ENCODE measurements at places on chromosomes 16 and 17. TPM values are rescaled to one million over a fixed set of nuclear protein-coding genes. Genes with fewer than 3 reads are reported as not detected.

DNA sequence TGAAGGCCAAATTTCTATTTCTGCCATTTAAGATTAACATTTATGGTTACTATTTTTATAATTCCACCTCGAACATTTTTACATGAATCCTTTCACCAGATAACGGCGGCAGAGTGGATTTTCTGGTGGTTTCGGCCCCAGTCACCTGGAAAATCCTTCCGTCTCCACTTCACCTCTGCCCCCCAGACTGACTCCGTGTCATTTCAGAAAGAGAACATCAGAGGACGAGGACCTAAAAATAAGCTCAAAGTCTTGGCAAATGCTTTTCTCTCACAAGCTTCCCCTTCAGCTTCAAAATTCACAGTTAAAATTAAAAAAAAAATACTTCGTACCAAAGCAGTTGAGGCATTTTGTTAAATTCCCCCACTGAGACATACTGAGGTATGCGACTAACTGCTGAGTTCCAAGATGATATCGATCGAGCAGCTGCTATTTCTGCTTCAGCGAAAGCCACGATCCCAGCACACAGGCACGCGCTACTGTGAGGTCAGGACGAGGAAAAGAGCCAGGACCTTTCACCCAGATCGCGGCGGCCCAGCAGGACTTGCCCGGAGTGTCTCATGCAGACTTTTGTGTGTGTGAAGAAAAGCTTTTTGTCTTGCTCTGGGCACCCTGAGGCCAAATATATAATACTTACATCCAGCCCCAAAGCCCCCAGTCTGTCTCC, 36.8 kb downstream of the ASPA start:
- no peak for DNase-seq

- no peak for DNase-seq
Observed at GRCh38 chr16:81431554-81432353, 12.9 kb upstream of the CMIP start.

DNA sequence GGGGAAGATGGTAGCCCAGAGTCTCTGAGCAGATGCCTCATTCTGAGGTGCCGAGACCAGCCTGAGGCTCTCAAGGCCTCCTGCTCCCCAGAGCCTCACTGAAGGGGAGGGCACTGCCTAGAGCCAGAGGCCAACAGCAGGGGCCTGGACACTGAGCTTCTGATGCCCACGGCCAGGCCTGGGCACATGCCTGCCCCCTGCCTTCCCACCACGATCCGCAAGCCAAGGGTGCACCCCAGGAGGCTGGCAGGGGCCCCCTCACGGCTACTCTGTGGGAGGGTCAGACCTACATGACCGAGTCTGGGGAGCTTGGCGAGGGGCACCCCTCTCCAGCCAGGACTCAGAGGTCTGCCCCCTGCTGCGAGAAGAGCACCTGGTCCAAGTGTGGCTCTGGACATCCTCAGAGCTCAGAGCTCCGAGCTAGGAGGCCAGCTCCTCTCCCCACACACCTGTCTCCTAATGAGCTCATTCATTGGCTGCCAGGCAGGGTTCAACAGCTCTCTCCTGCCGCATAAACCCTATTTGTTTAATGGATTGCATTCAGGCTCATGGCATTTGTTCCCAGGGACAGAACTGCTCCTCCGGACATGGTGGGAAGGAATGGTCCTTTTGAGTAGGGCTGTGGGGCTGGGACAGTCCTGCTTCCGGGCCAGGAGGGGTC, 13.9 kb downstream of the OTOP3 start:
- no peak for DNase-seq

GRCh38 chr17:35048685-35049379, 14.7 kb downstream of the RFFL start:
- no peak for DNase-seq

PRSS8 gene
- total RNA-seq, result 39.2 TPM

DNA sequence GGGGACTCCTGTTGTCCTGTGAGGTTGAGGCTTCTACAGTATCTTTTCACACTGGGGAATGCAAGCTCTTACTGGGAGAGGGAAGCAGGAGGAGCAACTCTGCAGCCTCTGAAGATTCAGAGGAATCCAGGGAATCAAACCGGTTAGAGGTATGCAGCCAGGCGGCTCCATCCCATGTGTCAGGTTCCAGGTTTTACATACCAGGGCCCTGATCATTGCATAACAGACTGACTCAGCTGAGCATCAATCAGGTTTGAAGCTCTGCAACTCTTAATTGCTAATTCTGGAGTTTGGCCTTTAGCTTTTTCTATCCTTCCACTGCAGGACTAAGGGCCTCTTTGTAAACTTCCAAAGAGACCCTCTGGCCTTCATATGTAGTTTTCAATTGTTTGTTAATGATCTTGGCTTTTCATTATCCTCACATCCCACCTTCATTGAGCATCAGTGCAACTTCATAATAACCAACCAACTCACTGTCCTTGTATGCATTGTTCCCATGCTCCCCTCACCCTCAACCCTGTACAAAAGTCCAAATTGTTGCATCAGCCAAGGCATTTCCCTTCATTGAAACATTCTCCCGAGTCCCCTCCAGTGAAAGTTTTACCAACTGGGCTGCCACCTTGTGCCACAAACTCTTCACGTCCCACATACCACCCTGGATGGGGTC, 59.7 kb upstream of the DHX40 start:
- no peak for DNase-seq

GRCh38 chr16:14219983-14220382, 148.9 kb downstream of the MRTFB start:
- no peak for DNase-seq

NPIPB13 gene
- total RNA-seq, result not detected

PRAC2 gene
- total RNA-seq, result not detected

DNA sequence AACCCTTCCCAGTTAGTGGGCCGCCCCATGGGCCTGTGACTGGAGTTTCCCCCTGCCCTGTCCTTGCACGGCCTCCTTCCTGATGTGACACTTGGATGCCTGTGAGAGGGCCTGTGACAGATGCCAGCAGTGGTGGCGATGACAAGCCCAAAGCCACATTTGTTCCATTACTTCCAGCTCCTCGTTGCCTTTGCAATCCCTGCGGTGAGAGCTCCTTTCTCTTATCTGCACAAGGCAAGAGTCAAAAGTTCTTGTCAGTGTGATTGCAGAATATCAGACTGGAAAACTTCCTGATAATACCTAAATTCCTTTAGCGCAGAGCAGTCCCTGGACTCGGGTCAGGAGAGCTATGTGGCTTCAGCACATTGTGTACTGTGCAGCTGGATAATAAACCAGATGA, 54.4 kb upstream of the ARHGAP44 start:
- no peak for DNase-seq

KREMEN2 gene
- total RNA-seq, result not detected

OTOP2 gene
- total RNA-seq, result 1.4 TPM

KCNH4 gene
- under 0.01 TPM for total RNA-seq

DNA sequence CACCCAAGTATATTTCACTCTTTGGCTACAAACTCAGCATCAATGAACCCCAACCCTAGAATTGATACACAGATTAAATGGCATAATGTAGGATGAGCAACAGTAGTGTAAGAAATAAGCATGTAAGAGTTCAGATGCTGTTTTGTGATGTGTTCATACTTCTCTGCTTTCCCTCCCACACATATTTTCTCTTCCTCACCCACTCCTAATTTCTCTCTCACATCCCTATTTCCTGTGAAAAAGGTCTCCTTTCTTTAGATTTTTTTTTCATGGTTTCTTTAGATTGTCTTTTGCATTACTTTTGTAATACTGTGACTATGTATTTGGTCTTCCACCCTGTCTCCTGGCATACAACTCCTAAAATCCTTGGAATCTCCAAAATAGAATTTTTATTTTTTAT, 21.7 kb downstream of the CREBBP start:
- no peak for DNase-seq

- DNase-seq, result no peak
Observed at GRCh38 chr16:54503856-54504219, 217.3 kb upstream of the IRX3 start.

CDH5 gene
- 21.6 TPM for total RNA-seq

GRCh38 chr16:55901566-55902217, 26.5 kb upstream of the CES5A start:
- DNase-seq, result no peak

GRCh38 chr16:51166091-51166490, 15.0 kb upstream of the SALL1 start:
- no peak for DNase-seq

DBNDD1 gene
- total RNA-seq, result 29.2 TPM

- no peak for DNase-seq
Observed at GRCh38 chr16:4384509-4384942, 12.9 kb downstream of the VASN start.

HOXB9 gene
- not detected for total RNA-seq

DNA sequence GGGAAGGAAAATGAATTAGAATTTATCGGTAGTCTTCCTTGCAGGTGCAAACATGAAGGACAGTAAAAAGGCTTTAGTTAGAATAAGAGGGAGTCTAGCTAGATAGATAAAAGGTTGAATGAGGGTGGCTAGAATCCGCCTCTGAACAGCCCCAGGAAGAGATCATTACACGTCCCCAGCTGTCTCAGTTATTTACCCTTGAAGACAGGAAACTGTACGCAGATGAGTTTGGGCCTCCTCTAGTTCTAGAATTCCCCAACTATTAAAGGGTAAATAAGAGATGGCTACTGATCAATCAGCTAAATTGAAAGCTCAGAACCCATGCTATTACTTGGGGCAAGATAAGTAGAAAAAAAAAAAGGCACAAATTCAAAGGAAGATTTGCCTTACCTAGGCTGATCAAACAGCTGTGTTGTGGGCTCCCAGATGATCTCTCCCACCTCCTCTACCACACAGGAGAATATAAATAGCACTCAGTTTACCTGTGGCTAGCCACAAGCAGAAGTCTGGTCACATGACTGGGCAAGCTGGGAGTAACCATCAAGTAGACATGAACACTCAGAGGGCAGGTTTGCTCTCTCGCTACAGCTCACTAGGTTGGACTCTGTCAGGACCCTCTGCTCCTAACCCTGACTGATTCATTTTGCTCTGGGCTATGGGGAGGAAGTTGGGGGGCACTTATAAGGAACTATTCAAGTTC, 17.0 kb downstream of the FAM117A start:
- no peak for DNase-seq

DNA sequence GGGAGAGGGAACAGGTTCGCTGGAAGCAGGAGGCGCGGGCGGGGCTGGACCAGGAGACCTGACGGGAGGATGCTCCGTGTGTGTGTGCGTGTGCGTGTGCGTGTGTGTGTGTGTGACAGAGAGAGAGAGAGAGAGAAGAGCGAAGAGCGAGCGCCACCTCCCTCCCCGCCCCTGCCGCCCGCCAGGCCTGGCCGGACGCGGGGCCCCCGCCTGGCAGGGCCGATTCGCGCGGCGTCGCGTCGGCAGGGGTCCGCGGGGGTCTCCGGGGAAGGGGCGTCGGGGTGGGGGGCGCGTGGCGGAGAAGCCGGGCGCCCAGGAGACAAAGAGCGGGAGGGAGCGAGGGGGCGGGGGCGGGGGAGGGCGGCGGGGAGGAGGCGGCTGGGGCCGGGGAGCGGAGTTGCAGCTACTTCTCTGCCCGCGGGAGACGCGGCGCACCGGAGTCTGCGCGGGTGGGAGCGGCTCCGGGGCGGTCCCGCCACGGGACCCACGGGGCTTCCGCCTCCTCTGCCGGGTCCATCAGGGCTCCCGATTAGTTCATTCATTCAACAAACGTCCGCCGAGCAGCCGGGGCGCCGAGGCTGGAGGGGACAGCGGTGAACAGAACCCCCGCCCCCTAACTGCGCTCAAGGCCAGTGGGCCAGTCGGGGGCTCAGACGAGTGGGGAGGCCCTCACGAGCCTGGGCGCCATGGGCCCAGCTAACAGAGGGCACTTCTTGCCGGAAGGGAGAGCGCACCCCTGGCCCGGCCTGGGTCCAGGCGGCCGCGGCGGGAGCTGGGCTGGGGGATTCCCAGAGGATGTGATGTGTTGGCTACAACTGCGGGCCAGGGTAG, at the start of gene SAMD14:
Gene SAMD14, minus strand, starts transcription at position 433 of the 831 bp plus-strand sequence. CDS start 5,201 bp downstream, outside the sequence.
- DNase-seq, result no peak

All from esophagus squamous epithelium (tissue), 5 donors.